ENCODE measurements at places on chromosomes 7 and 10. TPM values are rescaled to one million over a fixed set of nuclear protein-coding genes. Genes with fewer than 3 reads are reported as not detected.

The KCNMA1 gene
- polyA plus RNA-seq, result 6.3 TPM

The FGF8 gene
- not detected for polyA plus RNA-seq

The ABCC2 gene
- polyA plus RNA-seq, result 3.3 TPM

The TAF3 gene
- polyA plus RNA-seq, result 4.1 TPM

The TMEM236 gene
- polyA plus RNA-seq, result 0.13 TPM

The CUEDC2 gene
- 46.6 TPM for polyA plus RNA-seq

The MRLN gene
- not detected for polyA plus RNA-seq

The BAIAP2L1 gene
- 41.7 TPM for polyA plus RNA-seq

The UTF1 gene
- not detected for polyA plus RNA-seq

The VSTM4 gene
- polyA plus RNA-seq, result not detected

The ABCA13 gene
- 0.61 TPM for polyA plus RNA-seq

The LEP gene
- polyA plus RNA-seq, result 0.50 TPM

The GJD4 gene
- not detected for polyA plus RNA-seq

The IFIT5 gene
- polyA plus RNA-seq, result 14.8 TPM

The CNPY1 gene
- not detected for polyA plus RNA-seq

The OR2A5 gene
- not detected for polyA plus RNA-seq

The PRSS37 gene
- not detected for polyA plus RNA-seq

The TRPV5 gene
- not detected for polyA plus RNA-seq
